ENCODE measurements at places on chromosomes 1 and 21.

- DNase-seq = no peak
Observed at GRCh38 chr1:21220815-21221214, 44.1 kb upstream of the EIF4G3 start.

DNA sequence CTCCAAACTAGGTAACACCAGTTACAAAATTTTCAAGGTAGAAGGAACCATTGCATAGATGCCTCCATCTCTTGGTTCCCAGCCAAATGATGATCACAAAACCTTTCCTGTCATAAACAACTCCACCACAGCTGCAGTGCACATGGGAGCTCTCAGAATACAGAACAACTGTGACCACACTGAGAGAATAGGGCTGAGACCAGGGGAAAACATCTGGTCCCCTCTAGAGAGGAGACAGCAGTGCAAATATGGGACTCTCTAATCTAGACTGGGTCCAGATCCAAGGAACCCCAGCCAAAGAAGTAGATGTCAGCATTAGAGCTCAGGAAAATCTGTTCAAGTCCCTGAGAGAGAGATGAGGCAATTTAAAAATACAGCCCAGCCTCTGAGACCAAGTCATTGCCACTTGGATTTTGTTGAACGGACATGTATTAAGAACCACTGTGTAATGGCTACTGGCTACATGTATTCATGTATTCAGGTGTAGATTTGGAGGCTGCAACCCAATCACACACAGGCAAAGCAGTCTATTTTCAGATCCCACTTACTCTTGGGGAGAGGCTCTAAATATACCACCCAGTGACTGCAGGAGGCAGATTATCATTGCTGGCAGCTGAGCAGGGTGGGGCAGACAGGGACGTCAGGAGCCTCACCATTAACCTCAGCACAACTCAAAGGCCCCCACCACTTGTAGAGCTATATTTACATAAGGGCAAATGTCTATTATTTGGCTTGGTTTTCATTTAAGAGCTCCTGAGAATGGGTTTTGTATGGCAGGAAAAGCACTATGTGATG lies 7.6 kb upstream of the RXRG start:
- DNase-seq = no peak

DNA sequence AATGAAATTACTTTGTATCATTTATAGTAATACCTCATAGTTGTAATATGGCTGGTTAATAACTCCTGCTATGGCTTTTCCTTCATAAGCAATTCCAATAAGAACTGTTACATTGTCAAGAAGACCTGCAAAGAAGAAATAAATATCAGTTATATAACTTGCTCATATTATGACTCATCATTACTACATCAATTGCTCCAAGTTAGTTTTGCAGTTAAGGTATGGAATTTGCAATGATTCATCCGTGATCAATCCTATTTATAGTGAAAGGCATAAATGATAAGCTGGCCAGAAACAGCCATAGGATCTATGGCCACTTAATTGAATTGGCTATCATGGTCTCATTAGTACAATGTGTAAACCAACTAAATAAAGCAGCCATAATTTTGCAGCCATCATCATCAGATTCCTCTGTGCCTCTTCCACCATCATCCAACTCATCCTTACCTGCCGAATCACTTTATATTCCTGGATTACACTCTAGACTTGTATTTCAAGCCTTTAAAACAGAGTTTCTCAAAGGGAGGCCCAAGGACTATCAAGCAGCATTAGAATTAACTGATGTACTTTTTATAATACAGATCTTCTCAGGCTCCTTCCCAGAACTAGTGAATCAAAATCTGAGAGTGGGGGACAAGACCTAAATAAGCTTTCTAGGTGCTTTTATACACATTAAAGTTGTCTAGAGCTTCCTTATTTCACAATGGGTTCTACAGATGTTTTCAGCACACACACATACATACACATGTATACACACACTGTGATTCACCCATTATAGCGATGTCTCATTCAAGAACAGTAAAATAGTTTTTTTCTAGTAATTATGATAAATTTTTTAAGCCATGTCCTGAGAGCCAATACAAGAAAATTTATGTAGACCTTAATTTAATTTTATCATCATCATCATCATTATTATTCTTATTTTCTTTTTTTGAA lies 21.2 kb upstream of the EPRS1 start:
- DNase-seq = no peak

GRCh38 chr1:59455206-59455605 lies 158.3 kb downstream of the FGGY start:
- DNase-seq = no peak

DNA sequence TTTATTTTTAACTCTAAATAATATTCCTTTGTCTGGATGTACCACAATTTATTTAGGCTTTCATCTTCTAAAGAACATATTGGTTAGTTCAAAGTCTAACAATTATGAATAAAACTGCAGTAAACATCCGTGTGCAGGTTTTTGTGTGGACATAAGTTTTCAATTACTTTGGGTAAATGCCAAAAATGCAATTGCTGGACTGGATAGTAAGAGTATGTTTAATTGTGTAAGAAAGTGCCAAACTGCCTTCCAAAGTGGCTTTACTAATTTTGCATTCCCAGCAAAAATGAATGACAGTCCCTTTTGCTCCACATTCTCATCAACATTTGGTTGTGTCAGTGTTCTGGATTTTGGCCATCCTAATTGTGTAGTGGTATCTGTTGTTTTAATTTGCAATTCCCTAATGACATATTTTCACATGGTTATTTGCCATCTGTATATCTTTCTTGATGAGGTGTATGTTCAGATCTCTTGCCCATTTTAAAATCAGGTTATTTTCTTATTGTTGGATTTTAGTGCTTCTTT lies 113.8 kb downstream of the DPYD start:
- DNase-seq = no peak

DNA sequence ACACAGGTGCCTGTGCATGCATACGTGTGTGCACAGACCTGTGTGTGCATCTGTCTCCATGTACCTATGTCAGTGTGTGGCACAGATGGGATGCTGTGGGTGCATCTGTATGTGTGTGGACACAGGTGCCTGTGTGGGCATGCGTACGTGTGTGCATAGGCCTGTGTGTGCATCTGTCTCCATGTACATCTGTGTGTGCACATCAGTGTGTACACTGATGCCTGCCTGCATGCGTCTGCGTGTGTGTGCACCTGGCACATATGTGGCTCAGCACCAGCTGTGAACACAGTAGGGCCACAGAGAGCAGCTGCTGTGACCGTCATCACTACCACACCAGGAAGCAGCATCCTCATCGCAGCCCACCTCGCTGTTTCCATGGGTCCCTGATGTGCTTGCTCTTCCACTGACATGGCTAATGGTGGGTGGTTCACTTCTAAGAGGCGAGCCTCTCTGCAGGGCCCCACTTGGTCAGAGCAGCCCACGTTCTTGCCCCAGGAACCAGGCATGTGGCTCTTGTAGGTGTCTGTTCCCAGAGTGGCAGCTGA lies 9.6 kb upstream of the SPATC1L start:
- DNase-seq = no peak

- no peak for DNase-seq
Observed at GRCh38 chr1:54404939-54405897, 976 bp downstream of the SSBP3 start.

- DNase-seq = no peak
Observed at GRCh38 chr1:172286629-172287076, 133.8 kb upstream of the C1orf105 start.

GRCh38 chr1:110548381-110548780 lies 29.4 kb upstream of the KCNA10 start:
- no peak for DNase-seq

DNA sequence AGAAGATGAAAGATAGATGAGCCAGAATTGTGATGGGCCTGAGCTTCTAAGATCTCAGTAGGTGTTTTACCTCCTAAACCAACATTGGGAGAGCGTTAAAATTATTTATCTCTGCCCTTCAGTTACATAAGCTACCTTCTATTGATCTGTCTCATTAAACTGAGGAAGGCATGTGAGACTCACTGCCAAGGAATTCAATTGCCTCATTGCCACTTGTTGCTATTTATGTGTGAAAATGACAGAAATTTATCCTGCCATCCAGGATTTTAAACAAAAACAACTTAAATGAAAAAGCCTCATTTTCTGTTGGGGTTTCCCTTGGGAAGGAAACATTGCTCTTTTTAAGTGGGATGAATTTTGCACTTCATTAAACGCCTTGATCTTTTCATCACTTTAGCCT lies 78.7 kb upstream of the RUNX1 start:
- DNase-seq = no peak

- no peak for DNase-seq
Observed at GRCh38 chr1:90779573-90779972, 62.5 kb upstream of the BARHL2 start.

GRCh38 chr1:172180501-172181285 lies 239.8 kb upstream of the C1orf105 start:
- DNase-seq = no peak

DNA sequence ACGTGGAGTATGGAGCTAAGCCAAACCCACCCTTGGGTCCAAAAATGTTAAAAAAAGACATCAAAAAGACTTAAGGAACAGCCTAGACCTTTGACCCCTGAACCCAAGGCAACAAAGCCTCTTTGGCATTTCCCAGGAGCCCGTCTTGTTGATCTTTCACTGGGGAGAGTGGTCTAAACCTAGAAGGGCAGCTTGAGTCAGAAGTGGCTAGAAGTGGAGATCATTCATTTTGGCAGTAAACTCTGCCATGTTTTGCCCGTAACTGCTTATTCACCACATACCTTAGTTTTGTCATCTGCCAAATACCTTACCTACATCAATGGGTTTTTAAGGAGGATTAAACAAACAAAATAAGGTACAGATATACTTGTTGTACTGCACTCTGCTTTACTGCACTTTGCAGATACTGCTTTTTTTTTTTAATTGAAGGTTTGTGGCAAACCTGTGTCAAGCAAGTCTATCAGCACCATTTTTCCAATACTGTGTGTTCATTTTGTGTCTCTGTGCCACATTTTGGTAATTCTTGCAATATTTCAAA lies 1.7 kb upstream of the CTSE start:
- DNase-seq = no peak

GRCh38 chr21:17554120-17554519 lies 41.3 kb downstream of the CXADR start:
- no peak for DNase-seq

- no peak for DNase-seq
Observed at GRCh38 chr1:151340870-151341754, 5.9 kb downstream of the RFX5 start.

DNA sequence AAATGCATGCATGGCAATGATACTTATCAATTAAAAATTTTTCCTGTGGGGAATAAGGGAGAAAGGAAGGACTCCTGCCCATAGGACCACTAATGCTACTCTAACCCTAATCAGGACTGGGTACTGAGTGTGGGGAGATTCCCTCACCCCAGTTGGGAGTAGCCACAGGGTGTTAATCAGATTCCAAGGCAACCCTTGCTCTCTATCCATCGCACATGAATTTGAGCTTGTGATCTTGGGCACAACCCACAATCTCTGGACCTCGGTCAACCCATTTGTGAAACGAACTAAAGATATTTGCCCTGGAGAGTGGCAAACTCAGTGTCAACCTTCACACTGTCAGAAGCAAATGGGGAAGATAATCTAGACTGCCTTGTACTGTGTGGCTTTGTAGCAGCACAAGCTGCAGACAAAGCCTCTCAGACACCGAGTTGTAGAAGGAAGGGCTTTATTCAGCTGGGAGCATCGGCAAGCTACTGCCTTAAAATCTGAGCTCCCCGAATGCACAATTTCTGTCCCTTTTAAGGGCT lies 69.5 kb downstream of the SERINC2 start:
- DNase-seq = no peak

- no peak for DNase-seq
Observed at GRCh38 chr1:230863449-230863848, 4.9 kb downstream of the C1orf198 start.

GRCh38 chr1:212161231-212161781 lies 123.9 kb upstream of the PPP2R5A start:
- DNase-seq = no peak
